ENCODE measurements at places on chromosomes 5 and 9.

DNA sequence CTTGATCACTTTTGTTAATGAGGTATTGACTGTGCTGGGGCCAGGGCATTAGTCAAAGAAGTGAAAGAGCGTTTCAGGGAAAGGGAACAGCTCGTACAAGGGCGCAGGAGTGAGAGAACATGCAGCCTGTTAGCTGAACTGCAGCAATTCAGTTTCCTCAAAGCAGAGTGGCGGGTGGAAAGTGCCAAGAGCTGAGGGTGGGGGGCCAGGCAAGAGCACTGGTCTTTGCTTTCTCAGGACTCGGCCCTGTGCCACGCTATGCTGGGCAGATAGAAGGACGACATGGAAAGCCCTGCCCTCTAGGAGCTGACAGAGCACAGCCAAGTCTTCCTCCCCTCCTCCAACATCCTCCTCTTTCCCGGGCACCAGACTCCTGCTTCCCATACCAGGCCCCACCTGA lies 304.8 kb downstream of the SPOCK1 start:
- no peak for DNase-seq

DNA sequence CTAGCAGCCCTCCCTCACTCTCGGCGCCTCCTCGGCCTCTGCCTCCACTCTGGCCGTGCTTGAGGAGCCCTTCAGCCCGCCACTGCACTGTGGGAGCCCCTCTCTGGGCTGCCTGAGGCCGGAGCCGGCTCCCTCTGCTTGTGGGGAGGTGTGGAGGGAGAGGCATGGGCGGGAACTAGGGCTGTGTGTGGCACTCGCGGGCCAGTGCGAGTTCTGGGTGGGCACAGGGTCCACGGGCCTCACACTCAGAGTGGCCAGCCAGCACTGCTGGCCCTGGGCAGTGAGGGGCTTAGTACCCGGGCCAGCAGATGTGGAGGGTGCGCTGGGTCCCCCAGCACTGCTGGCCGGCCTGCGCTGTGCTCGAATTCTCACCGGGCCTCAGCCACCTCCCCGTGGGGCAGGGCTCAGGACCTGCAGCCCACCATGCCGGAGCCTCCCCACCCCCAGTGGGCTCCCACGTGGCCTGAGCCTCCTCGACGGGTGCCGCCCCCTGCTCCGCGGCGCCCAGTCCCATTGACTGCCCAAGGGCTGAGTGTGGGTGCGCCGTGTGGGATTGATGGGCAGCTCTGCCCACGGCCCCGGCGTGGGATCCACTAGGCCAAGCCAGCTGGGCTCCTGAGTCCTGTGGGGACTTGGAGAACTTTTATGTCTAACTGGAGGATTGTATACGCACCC lies 30.4 kb upstream of the FCHO2 start:
- no peak for DNase-seq

DNA sequence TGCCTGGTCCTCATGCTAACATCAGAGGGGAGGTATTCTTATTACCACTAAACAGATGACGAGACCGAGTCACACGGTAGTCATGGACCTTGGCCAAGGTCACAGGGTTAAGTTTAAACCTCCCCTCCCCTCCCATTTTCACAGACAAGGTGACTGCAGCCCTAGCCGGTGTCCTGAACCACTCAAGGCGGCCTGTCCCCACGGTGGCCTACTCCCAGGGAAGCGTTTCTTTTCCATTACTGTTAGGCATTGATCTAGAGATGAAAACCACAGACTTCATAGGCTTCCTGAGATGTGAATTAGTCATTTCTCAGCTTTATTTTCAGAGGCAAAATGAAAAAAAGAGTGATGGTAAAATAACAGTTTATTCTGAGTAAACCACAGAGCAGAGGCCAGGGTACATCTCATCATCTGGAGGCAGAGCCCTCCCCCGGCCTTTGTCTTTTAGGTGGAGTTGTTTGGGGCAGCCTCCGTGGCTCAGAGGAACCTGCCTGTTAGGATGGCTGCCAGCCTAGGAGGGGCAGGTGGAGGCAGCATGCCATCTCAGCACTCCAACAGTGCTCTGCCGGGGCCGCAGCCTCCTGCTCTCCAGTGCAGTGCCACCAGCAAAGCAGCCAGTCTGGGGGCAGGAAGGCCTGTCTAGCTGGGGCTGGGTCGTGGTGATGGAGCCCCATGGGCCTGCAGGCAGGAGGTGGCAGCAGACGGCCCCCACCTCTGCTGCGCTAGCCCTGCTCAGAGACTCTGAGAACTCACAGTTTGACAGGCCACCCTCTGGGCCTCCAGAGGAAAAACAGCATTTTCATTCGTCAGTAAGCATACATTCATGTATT lies 71.2 kb downstream of the RAPGEF1 start:
- peak; percentile 84 for DNase-seq

DNA sequence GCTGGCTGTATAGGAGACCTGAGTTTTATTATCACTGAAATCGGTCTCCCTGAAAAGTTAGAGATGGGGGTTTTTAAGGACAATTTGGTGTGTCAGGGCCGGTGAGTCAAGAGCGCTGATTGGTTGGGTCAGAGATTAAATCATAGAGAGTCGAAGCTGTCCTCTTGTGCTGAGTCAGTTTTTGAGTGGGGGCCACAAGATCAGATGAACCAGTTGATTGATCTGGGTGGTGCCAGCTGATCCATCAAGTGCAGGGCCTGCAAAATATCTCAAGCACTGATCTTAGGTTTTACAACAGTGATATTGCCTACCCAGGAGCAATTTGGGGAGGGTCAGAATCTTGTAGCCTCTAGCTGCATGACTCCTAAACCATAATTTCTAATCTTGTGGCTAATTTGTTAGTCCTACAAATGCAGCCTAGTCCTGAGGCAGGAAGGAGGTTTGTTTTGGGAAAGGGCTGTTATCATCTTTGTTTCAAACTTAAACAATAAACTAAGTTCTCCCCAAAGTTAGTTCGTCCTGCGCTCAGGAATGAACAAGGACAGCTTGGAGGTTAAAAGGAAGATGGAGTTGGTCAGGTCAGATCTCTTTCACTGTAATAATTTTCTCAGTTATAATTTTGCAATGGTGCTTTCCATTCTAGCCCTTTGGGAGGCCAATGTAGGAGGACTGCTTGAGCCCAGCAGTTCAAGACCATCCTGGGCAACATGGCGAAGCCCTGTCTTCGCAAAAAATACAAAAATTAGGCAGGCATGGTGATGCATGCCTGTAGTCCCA lies 31.6 kb upstream of the RFK start:
- DNase-seq = no peak
